ENCODE measurements at places on chromosomes 1 and 21.

- DNase-seq: no peak
Measured at GRCh38 chr1:213956295-213956770, 31.4 kb upstream of the PROX1 start.

DNA sequence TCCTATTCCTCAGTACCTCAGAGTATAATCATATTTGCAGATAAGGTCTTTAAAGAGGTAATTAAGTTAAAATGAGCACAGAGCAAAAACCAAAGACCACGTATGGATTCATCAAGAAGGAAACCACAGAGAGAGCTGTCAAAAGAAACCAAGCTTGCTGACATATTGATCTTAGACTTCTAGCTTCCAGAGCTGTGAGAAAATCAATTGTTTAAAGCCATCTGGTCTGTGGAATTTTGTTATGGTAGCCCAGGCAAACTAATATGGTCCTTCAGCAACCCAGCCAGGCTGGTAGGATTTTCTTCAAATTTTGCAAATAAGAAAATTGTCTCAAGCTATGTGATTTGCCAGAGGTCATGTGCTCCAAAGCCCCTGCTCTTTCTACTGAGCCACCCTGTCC lies 62.5 kb downstream of the LRIG2 start:
- DNase-seq: no peak

DNA sequence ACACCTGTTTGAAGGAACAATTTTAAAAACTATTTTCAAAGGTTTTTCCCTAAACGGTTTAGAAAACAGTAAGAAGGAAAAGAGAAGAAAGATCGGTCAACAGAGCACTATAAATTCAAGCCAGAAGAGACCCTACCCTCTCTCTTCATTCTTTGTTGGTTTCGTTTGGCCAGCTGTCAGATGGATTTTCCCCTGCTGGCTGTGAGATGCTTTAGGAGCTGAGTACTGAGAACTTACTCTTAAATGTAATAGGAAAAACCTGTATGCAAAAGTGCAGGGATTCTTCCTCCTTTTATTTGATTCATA lies 1.3 kb upstream of the TXNIP start:
- no peak for DNase-seq

GRCh38 chr1:189659731-189660130 lies 817.9 kb downstream of the BRINP3 start:
- peak; percentile 3 for DNase-seq

GRCh38 chr1:185663332-185663731 lies 70.9 kb upstream of the HMCN1 start:
- no peak for DNase-seq
